ENCODE measurements at places on chromosomes 5 and 9. TPM values are rescaled to one million over a fixed set of nuclear protein-coding genes. Genes with fewer than 3 reads are reported as not detected.

Gene C9orf50
- not detected for total RNA-seq

Gene GPR151
- not detected for total RNA-seq

Gene VAV2
- 3.4 TPM for total RNA-seq

Gene SH3GL2
- 0.36 TPM for total RNA-seq

Gene ADAMTSL2
- not detected for total RNA-seq

Data from melanocyte of skin (primary cell).